HuH-7 (cell line): ENCODE measurements at places on chromosomes 11 and 22.

GRCh38 chr22:50204571-50204970 lies 3.8 kb downstream of the SELENOO start:
- no peak for DNase-seq

- no peak for DNase-seq
Measured at GRCh38 chr22:38951734-38952133, 5.7 kb upstream of the APOBEC3A start.

DNA sequence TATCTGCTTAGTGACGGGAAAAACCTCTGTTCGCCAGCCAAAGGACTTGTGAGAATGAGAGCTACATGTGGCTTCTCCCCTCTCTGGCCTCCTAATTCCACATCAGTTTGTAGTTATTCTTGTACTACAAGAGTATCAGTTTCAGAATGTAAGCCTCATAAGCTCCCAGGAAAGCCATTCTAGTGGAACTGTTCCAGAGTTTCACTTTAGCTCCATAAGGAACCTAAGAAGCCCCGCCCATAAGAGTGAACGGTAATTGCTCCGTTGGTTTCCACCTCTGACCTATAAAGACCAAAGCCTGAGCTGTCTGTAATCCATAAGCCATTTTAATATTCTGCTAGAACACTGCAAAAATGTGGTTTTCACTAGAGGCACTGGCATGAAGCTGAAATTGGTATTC lies 53.0 kb downstream of the SIK3 start:
- DNase-seq: no peak

DNA sequence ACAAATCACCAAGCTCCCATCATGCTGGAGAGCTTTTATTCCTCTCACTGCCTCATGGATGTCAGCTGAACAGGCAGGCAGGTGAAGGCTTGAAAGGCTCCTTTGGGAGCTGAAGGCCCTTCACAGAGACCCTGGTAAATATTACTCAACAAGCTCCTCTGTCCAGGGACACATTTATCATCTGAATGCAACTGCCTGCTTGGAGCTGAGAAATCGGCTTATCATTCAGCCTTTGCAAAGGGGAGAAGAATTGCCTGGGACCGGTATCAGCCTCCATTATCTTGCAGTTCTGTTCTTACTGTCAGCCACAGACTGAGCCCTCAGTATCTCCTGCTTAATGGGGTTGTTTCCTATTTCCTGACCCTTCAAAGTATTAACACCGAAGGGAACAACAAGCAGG lies 113.8 kb upstream of the PITPNB start:
- no peak for DNase-seq

GRCh38 chr11:124446916-124447315 lies 1.4 kb upstream of the OR8B8 start:
- no peak for DNase-seq

GRCh38 chr11:116901211-116901610 lies 63.8 kb upstream of the APOA1 start:
- DNase-seq: no peak

GRCh38 chr11:69052343-69053168 lies 3.8 kb downstream of the TPCN2 start:
- DNase-seq: no peak

DNA sequence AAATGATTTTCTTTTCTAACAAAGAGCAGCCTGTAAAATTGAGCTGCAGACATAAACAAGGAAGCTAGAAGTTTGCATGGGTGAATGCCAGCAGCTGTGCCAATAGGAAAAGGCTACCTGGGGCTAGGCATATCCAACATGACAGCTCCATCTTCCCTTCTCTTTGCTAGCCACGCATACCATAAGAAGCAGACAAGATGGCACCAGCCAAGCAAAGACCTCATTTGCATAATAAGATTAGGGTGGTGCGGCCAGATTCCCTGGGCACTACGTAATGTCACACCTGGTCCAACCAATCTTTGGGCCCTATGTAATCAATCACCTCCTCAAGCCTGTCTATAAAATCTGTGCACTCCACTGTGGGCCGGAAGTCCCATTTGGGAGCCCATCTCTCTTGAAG lies 108.3 kb downstream of the SWAP70 start:
- DNase-seq: no peak

DNA sequence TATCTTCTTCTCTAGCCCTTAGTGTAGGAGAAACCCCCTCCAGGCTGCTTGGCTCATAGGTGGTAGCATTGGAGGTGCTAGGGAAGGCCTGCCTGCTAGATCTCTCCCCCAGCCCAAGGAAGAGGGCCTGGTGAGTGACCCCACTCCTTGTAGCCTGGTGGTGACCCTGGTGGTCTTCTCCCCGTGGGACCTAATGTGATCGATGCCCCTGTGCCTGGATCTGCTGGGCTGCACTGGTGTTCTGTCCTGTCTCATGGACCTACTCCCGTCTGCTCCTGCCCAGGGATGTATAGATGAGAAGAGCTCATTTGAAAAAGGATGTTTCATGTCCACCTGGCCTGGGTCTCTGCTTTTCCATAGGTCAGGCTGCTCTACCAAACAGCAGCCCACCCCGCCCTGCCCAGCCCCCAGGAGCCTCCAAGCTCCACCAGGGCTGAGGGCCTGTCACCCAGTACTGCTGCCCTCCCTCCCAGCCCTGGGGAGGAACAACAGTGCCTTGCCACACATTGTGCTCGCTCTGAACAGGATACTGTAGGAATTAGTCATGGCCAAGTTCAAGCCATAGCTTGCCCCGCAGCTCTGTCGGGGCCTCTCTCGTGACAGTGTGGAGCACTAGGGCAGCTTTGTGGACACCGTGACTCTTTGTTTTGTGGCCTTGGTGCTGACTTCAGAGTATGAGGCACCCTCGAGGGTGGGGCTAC lies 19.7 kb downstream of the SLC37A2 start:
- DNase-seq: no peak

GRCh38 chr11:108672786-108673185 lies 7.9 kb downstream of the DDX10 start:
- no peak for DNase-seq

- no peak for DNase-seq
Measured at GRCh38 chr22:39765661-39766060, 127.9 kb downstream of the ENTHD1 start.

DNA sequence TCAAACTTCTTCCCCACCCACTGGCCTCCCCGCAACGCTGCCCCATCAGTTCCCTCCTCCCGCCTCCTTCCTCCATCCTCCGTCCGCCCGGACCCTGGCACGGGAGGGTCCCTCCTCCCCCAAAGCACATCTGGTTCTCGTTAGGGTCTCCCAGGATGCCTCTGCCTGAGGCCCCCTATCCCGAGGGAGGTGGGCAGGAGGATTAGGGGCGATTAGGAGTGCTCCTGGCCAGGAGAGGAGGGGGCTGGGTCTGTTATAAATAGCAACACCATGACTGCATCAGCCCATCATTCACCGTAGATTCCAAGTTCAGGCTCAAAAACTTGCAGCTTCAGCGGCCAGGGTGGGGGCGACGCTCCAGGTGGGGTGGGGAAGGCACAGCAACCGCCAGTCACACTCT lies 10.4 kb downstream of the MYRF start:
- DNase-seq: no peak

GRCh38 chr11:116960930-116961329 lies 123.5 kb upstream of the APOA1 start:
- no peak for DNase-seq

- no peak for DNase-seq
Measured at GRCh38 chr11:10118865-10119264, 175.2 kb downstream of the SBF2 start.

- DNase-seq: no peak
Measured at GRCh38 chr11:206002-206384, 1.2 kb downstream of the BET1L start.

GRCh38 chr22:44965171-44965570 lies 44.6 kb downstream of the PHF21B start:
- DNase-seq: no peak

- no peak for DNase-seq
Measured at GRCh38 chr11:43486141-43486540, 127.4 kb downstream of the TTC17 start.

- DNase-seq: no peak
Measured at GRCh38 chr11:62832336-62833234, at the start of gene TEX54. TEX54 (minus strand) TSS chr11:62832841.

DNA sequence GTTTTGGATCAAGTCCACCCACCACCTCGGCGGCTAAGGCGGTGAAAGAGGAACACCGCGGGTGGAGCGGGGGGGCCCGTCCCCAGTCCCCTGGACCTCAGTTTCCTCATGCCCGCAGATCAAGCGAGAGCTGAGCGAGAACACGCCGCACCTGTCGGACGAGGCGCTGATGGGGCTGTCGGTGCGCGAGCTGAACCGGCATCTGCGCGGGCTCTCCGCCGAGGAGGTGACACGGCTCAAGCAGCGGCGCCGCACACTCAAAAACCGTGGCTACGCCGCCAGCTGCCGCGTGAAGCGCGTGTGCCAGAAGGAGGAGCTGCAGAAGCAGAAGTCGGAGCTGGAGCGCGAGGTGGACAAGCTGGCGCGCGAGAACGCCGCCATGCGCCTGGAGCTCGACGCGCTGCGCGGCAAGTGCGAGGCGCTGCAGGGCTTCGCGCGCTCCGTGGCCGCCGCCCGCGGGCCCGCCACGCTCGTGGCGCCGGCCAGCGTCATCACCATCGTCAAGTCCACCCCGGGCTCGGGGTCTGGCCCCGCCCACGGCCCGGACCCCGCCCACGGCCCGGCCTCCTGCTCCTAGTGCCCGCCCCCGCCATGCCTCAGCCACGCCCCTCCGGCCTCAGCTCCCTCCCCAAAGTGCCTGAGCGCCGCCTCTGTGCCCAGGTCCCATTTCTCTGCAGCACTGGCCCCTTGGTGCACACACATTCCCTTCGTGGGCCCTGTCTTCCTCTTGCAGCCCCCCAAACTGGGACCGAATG lies 12.7 kb downstream of the MAFF start:
- no peak for DNase-seq

DNA sequence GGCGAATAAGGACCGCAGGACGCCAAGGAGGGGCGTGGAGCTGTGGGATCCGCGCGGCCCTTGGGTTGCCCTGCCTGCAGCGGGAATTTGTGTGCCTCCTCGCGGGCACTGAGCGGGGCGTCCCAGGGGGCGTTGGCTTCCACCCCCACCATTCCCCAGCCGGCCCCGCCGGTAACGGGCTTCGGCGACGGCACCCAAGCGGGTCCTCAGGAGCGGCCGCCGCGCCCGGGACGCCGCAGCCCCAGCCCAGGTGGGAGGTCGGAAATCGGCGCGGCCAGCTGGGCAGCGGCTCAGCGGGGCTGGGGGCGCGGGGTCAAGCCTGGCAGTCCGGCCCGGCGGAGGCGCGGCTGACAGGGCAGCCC lies 320 bp downstream of the CLTCL1 start:
- no peak for DNase-seq

GRCh38 chr11:26086028-26086427 lies 245.9 kb upstream of the ANO3 start:
- no peak for DNase-seq

DNA sequence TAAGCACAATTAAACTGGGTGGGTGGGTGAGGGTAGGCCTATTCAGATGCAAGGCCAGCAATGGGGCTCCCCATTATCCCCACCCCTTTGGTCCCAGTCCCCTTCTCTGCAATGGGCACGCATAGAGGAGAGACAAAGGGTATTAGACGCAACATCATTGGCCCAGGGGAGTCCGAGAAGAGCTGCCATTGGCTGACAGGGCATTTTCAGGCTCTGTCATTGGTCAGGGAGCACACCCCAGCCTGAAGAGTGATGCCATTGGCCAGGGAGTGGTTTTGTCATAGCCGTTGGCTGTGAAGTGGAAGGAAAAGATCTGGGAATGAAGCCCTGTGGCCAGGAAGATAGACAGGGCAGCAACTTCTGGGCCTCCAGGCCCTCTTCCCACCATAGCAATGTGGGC lies 2.8 kb upstream of the TRIM3 start:
- no peak for DNase-seq

DNA sequence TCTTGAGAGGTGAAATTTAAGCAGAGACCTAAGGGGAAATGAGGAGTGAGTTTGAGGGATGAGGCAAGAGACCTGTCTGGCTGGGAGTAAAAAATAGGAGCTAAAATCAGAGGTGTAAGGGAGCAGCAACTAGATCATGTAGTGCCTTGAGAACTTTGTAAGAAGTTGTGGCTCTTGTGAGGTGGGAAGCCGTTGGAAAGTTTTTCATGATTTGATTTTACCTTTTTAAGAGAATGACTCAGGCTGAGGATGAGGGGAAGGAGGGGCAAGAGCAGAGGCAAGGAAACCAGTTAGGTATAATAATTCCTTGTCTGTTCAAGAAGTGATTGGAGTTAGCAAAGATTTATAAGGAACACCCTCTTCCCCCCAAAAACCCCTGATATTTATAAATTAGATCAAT lies 25.8 kb downstream of the QSER1 start:
- DNase-seq: no peak

GRCh38 chr11:111871693-111872161 lies 346 bp upstream of the ALG9 start:
- DNase-seq: no peak

- DNase-seq: no peak
Measured at GRCh38 chr11:119315131-119316015, 1.6 kb downstream of the MCAM start.

DNA sequence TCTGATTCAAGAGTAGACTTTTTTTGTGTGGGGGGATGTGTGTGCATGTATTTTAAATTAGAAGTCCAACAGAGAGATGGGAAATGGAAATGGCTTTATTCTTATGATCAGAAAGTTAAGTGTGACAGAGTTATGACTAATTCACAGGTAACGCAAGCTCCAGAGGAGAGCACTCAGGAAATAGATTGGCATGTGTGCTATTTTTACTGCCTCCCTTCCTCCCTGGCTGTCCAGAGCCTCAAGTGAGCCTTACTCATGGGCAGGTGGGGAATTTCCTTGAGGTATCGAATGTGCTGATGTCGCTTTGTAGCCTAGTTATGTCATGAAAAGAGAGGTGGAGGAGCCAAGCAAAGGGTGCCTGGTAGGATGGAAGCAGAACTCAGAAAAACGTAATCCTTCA lies 70.3 kb upstream of the BDNF start:
- no peak for DNase-seq

DNA sequence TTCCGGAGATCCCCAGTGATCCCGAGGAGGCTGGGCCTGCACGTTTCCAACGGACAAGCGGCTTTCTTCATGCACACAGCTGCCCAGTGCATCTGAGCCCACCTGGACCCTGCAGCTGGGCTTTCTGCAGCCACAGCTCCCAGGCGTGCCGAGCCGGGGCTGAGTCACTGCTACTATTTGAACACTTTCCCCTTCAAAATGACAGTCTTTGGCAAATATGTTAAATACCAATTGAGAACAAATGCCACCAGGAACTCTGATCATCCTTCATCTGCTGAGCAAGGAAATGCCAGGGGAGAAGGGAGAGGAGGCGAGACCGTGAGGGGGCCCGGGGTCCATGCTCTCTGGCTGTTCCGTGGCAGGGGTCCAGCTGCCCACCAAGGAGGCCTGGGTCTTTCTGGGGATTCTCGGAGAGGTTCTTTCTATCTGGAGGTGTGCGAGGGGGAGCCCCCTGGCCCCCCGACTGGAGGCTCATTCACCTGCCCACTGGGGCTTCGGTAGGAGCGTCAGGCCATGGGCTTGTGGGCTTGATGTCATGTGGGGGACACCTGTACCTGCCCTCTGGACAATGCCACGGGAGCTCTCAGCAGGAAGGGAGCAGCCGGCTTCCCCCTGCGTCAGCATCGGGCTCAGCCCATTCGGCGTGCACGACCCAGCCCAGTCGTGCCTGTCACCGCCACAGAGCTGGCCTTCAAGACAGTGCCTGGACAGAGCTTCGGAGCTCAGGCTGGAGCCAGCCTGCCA lies 159.6 kb downstream of the CTTN start:
- DNase-seq: no peak

- no peak for DNase-seq
Measured at GRCh38 chr11:113193016-113193415, 121.4 kb upstream of the TTC12 start.
